ENCODE measurements at places on chromosomes 5 and 9.

DNA sequence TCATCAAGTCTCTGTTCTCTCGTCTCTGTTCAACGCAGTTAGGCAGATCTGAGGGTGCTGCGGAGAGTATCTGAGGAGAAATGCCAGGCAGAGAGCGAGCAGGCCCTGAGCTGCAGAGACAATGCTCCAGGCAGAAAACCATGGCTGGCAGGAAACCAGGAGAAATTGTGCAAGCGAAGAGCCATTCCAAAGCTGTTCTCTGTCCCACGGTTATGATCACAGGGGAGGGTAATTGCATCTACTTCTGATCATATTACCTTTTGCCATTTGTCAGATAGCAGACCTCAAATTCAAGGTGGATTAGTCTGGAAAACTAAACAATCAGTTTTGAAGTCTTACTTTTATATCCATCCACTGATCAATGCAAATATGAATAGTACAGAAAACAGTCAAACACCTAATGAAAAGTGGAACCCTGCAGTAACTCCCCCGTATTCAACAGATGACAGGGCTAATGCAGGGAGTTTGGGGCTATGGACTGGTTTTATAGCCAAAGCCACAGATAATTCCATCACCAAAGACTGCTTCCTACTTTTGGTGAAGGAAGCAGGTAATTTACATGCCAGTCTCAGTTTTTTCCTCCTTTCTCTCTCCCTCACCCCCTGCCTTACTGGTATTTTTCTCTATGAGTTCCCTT lies 228.0 kb downstream of the DCP2 start:
- no peak for DNase-seq

DNA sequence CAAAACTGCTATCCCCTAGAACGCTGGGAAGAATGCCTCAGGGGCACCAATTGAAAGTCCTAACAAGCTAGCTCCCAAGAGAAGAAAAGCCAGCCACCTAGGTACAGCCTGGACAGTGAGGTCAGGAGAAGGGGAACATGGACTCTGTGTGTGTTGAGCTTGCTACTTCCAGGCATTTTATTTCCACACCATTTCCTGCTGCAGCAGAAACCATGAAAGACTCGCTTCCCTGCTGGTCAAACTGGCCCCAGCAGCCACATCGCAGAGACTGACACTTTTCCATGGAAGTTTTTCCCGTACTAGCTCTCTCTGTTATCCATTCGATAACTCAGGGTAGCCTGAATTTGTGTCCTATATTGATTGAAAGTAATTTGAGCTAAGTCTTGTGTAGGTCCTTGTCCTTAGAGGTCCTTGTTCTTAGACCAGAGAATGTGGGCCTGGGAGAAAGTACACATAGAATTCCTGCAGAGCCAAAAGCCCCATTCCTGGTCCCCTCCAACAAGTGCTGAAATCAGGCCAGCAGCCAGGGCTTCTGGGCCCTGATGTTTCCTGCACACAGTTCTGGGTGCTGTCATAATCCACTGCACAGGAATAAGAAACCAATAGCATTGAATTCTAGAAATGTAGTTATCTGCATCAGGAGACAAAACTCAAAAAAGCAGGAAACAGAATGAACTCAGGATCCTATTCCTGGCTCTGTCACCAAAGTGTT lies 96.6 kb downstream of the BRINP1 start:
- DNase-seq: no peak

DNA sequence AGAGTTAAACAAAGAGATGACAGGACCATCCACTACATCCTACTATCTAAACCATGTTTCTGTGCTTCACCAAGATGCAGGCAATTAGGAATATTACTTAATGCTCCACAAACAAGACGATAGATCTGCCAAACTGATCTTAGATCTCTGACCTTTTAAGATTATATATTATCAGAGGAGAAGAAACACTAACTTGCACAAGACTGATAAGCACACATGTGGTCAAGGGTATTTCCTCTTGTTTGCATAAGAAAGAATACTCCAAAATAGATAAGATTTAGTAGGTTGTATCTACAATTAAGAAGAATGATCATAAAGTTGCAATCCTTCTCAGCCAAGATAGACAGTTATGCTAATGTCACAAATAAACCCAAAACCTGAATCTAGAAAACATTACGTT lies 601.0 kb upstream of the ACO1 start:
- no peak for DNase-seq

GRCh38 chr5:108625654-108626053 lies 122.0 kb upstream of the FER start:
- DNase-seq: no peak

GRCh38 chr9:122217640-122218039 lies 11.1 kb downstream of the LHX6 start:
- no peak for DNase-seq

- DNase-seq: no peak
Measured at GRCh38 chr5:44845777-44846176, 37.0 kb downstream of the MRPS30 start.

GRCh38 chr9:14533867-14534640 lies 159.2 kb downstream of the ZDHHC21 start:
- DNase-seq: no peak
